ENCODE measurements at places on chromosomes 2 and 18.
A peak's percentile ranks its signal among the peaks of the same experiment; 100 is the strongest.

- H3K27me3 ChIP-seq, result peaks cover 6% of the 10 kb centered on the region
- H3K36me3 ChIP-seq, result no peaks in the 10 kb centered on the region
- H3K4me1 ChIP-seq, result no peaks in the 10 kb centered on the region
- H3K4me3 ChIP-seq, result no peak overlapping the region
- DNase-seq, result no peak
These were observed 584 bp downstream of the C2orf72 start for GRCh38 chr2:231037731-231038482.

DNA sequence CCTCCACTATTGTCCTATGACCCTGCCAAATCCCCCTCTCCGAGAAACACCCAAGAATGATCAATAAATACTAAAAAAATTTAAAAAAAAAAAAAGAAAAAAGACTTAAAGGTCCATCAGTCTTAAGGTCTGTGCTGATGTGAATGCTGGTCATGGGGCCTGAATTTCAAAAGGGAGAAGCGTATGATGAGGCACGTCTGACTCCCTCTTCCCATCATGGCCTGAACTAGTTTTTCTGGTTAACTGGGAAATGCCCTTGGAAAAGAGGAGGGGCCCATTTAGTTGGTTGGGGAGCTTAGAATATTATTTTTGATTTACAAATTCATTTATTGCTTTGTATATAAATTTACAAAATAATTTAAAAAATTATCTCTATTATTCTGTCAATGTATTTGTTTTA is 291.0 kb upstream of the CDH19 start:
- H3K27me3 ChIP-seq, result no peaks in the 10 kb centered on the region
- DNase-seq, result no peak
- H3K4me1 ChIP-seq, result no peaks in the 10 kb centered on the region
- H3K27ac ChIP-seq, result no peak overlapping the region
- no peak overlapping the region for H3K4me3 ChIP-seq

DNA sequence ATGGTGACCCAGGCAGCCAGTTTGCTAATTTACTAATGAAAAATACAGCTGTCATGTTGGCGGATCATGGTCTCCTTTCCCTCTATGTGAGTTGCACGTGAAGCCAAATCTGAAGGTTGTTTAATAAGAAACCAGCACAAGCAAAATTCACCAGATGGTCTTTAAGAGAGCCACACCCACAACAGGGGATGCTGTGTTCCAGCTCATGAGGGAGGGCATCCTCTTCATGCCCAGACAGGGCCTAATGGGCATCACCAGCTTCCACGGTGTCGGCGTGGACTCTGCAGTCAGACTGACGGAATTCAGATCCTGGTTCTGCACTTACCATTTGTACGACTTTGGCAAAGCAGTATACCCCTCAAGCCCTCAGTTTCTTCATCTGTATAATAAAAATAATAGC is 39.9 kb downstream of the TMEM247 start:
- no peak for DNase-seq
- no peak overlapping the region for H3K4me3 ChIP-seq
- no peaks in the 10 kb centered on the region for H3K36me3 ChIP-seq
- H3K4me1 ChIP-seq, result no peaks in the 10 kb centered on the region

- no peak overlapping the region for H3K27ac ChIP-seq
- DNase-seq, result no peak
- H3K27me3 ChIP-seq, result no peaks in the 10 kb centered on the region
- H3K36me3 ChIP-seq, result no peaks in the 10 kb centered on the region
- no peak overlapping the region for H3K4me3 ChIP-seq
These were observed 300.0 kb upstream of the REV1 start for GRCh38 chr2:99789849-99790248.

- no peak overlapping the region for H3K4me3 ChIP-seq
- no peak overlapping the region for H3K27ac ChIP-seq
- H3K4me1 ChIP-seq, result no peaks in the 10 kb centered on the region
- no peaks in the 10 kb centered on the region for H3K36me3 ChIP-seq
- no peaks in the 10 kb centered on the region for H3K27me3 ChIP-seq
These were observed 48.2 kb upstream of the MAP3K20 start for GRCh38 chr2:173027181-173028128.

DNA sequence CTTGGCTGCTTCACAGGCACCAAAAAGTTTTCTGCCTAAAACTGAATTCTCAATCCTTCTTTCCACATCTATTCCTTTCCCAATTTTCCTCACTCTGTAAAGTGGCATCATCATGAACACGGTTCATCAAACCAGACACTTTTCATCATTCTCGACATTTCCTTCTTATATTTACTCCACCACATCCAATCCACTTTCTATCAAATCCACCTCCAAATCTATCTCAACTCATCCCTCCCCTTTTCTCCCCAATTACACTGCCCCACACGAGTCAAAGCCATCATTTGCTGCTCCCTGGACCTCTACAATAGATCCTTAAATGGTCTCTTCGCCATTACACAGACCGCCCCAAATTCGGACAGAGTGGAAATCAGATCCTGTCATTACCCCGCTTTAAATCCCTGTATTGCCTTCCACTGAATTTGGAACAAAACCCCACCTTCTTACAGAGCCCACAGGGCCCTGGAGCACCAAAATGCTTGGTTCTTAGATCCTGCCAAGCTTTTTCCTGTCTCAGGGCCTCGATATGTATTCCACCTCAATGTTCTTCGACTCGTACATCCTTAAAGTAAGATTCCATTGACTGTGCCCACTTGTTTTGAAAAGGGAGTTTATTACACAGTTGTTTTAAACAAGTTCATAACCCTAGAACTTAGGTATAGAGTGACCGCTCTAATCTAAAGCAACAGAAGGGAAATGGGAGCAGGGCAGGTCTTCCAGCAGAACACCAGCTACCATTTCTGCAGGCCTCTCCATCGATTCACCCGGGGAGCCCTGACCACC is 856 bp downstream of the ACAA2 start:
- H3K4me3 ChIP-seq, result peak overlapping the region; percentile 87
- H3K27me3 ChIP-seq, result no peaks in the 10 kb centered on the region
- peaks cover 28% of the 10 kb centered on the region for H3K4me1 ChIP-seq
- H3K27ac ChIP-seq, result peak overlapping the region; percentile 90
- no peak for DNase-seq
- H3K36me3 ChIP-seq, result peaks cover 9% of the 10 kb centered on the region

GRCh38 chr2:151922845-151923666 is 94.8 kb upstream of the ARL5A start:
- H3K4me3 ChIP-seq, result no peak overlapping the region
- H3K27me3 ChIP-seq, result no peaks in the 10 kb centered on the region
- DNase-seq, result no peak
- no peaks in the 10 kb centered on the region for H3K4me1 ChIP-seq

DNA sequence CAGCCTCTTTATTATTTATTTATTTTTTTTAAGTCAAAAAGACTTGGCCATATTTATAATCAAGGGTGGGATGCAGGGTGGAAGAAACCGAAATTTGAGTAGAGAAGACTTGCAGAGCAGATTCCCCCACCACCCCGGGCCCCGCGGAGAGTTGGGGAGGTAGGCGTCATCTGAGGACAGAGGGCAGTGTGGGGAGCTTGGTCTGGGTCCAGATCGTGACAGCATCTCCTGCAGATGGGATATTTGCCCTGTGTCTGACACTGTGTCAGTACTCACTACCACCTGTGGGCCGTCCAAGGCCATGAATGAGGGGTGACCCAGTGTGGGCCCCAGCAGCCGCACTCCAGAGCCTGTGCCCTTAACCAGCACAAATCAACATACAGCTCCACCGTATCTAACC is 10.5 kb upstream of the PRELID3A start:
- no peaks in the 10 kb centered on the region for H3K4me1 ChIP-seq
- no peak overlapping the region for H3K27ac ChIP-seq
- H3K27me3 ChIP-seq, result no peaks in the 10 kb centered on the region

DNA sequence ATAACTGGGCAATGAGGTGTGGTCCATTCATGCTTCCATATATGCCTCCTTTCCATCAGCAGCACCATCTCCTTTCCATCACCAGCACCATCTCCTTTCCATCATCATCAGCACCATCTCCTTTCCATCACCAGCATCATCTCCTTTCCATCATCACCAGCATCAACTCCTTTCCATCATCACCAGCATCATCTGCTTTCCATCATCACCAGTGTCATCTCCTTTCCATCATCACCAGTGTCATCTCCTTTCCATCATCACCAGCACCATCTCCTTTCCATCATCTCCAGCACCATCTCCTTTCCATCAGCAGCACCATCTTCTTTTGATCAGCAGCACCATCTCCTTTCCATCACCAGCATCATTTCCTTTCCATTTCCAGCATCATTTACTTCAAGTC is 297.5 kb upstream of the SPHKAP start:
- no peak for DNase-seq
- H3K4me3 ChIP-seq, result no peak overlapping the region
- H3K36me3 ChIP-seq, result no peaks in the 10 kb centered on the region

GRCh38 chr18:59697236-59697932 is at the start of gene CCBE1:
Gene CCBE1, minus strand, starts transcription at chr18:59697423.
- DNase-seq, result no peak
- no peak within 1 kb of the TSS for H3K27ac ChIP-seq
- H3K4me3 ChIP-seq, result no peak within 1 kb of the TSS
- no peaks in the 10 kb centered on the region for H3K4me1 ChIP-seq
- no peaks in the 10 kb centered on the region for H3K36me3 ChIP-seq

DNA sequence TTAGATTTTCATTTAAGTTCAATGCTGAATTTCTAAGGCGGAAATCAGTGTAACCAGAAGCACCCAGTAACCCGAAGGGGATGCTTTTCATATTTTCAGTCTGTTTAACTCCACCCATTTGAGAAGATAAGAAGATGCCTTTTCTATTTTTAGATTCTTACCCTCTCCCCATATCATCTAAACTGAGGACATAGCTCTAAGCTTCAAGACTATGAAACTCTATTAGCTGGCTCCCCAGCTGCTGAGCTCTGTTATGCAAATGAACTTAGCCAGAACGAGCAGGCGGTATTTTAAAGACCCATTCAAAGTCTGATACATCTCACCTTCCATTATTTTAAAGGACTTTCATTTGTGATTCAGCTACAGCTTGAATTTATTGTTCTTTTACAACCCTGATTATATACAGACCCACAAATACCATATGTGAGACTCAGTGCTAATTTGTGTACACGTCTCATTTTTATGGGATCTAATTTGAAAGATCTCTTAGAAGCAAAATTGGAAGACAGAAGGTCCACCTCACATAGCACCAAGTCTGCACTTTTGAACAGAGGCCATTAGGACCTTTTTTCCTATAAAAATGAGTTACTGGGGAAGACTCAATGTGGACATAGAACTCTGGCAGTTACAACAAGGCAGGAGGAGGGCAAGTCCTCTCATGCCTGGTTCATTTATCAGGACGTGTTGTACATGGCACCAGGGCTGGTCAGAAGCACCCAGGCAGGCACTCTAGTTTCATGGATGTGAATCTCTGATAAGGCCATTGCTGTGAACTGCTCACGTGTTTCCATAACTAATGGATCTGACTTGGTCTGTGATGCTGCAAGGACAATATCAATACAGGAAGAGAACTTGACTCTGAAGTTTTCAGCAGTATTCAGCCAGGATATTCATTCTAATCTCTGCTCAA is 16.3 kb downstream of the CDC42EP3 start:
- DNase-seq, result no peak
- H3K36me3 ChIP-seq, result no peaks in the 10 kb centered on the region
- peaks cover 81% of the 10 kb centered on the region for H3K4me1 ChIP-seq
- no peak overlapping the region for H3K4me3 ChIP-seq
- H3K27me3 ChIP-seq, result no peaks in the 10 kb centered on the region

DNA sequence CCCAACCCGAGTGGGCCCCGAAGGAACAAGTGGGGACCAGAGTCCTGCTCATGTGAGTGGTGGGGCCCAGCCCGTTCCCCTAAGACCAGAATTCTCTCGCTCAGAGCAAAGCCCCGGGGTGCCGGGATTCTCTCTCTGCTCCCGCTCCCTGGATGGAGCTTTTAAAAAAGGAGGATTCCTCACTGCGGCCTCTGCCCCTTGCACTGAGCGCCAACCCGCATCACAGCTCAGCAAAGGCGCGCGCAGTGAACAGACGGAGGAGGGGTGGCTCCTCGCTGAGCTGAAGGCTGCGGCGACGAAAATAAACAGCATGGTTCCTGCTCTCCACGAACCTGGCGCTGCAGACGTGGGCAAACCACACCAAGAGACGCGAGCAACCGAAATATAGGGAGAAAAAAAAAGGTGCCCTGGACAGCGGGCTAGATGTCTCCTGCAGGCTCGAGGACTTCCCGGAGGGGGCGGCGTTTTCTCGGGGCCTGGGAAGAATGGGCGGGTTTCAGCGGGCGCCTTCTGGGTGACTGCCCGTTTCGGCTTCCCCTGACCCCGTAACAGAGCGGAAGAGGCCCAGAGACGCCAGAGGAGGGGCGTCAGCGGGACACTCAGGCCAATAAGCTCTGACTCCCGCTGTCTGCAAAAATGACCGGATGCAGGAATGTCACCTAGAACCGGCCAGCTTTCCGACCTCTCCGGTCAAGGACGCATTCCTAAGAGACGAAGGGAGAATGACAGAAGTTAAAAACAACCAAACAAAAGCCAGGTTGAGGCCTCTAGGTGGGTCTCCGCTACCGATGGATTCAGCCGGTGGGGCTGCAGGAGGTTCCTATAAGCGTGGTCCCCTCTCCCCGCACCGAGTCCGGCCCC is 819 bp upstream of the KLF11 start:
- no peaks in the 10 kb centered on the region for H3K36me3 ChIP-seq
- no peaks in the 10 kb centered on the region for H3K27me3 ChIP-seq
- peak; percentile 41 for DNase-seq

DNA sequence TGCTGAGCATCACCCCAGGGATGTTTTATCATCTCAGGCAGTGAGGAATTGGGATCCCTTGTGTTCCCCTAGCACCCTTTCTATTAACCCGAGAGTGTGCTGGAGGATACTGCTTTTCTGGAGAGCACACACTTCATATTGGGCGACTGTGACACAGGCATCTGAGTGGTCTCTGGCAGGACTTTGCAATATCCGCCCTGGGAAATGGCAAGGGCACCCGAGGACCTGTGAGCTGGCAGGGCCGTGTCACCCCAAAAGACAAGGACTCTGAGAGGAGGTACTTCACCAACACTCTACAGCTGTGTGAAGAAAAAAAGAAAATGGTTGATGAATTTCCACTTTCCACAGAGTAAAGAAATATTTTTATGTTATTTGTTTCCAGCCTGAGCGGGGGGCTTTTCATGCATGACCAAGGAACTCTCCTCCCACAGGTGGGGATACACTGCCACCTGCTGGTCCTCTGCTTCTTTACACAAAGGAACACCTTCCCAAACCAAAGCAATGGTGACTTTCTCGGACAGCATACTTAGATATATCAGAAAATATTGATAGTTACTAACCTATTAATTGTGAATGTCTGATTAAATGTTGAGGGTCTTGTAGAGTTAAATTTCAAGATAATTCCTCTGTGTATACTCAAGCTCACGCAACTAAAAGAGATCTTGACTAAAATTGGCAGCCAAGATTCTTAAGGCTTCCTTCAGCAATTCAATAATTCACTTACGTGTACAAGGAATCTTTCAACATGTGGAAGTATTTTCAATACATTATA is 45.9 kb upstream of the REG3G start:
- H3K36me3 ChIP-seq, result no peaks in the 10 kb centered on the region
- H3K4me3 ChIP-seq, result no peak overlapping the region
- no peaks in the 10 kb centered on the region for H3K4me1 ChIP-seq
- DNase-seq, result no peak
- no peak overlapping the region for H3K27ac ChIP-seq

GRCh38 chr2:146804288-146804687 is 1040.5 kb upstream of the ACVR2A start:
- H3K27ac ChIP-seq, result no peak overlapping the region
- no peak overlapping the region for H3K4me3 ChIP-seq
- H3K4me1 ChIP-seq, result no peaks in the 10 kb centered on the region
- no peak for DNase-seq
- H3K27me3 ChIP-seq, result no peaks in the 10 kb centered on the region

GRCh38 chr2:195636890-195637289 is 20.1 kb upstream of the SLC39A10 start:
- H3K27ac ChIP-seq, result no peak overlapping the region
- no peaks in the 10 kb centered on the region for H3K36me3 ChIP-seq
- no peak for DNase-seq
- no peaks in the 10 kb centered on the region for H3K27me3 ChIP-seq
- H3K4me1 ChIP-seq, result no peaks in the 10 kb centered on the region
- no peak overlapping the region for H3K4me3 ChIP-seq

Measured in naive thymus-derived CD4-positive, alpha-beta T cell (primary cell).